Right ventricle myocardium inferior (tissue), 1 donor: ENCODE measurements at places on chromosomes 1 and 21. TPM values are rescaled to one million over a fixed set of nuclear protein-coding genes. Genes with fewer than 3 reads are reported as not detected.

The KRTAP6-2 gene
- not detected for total RNA-seq

The NBPF14 gene
- 6.3 TPM for total RNA-seq

The CLCA1 gene
- not detected for total RNA-seq

The RPS6KC1 gene
- 10.8 TPM for total RNA-seq

The TIAM1 gene
- 3.8 TPM for total RNA-seq

The SPRR2F gene
- not detected for total RNA-seq

The AIRE gene
- not detected for total RNA-seq

The RPS8 gene
- 833 TPM for total RNA-seq

The RHEX gene
- total RNA-seq: 0.81 TPM

The LIN9 gene
- total RNA-seq: 21.8 TPM

The TNFRSF14 gene
- total RNA-seq: 15.7 TPM

The LCE1E gene
- total RNA-seq: not detected

DNA sequence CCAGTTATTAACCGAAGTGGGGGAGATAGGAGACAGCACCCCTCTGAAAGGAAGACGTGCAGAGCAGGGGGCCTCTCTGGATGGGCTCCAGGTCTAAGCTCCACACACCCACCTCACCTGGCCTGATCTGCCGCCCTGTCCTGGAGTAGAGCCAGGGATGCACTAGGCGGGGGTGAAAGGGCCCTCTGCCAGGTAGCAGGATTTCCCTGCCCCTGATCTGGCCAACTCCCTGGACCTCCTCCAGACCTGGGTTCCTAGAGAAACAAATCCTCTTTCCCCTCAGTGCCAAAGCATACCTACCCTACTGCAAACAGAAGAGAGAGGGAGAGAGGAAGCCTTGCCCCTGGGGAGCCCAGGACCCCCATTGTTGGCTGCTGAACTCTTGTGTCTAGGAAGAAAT lies 2.0 kb downstream of the CRABP2 start:
- peak; percentile 16 for DNase-seq

GRCh38 chr21:21063828-21064227 lies 65.6 kb downstream of the NCAM2 start:
- DNase-seq: no peak

- no peak for DNase-seq
Observed at GRCh38 chr1:231856426-231856825, 229.8 kb downstream of the DISC1 start.

- no peak for DNase-seq
Observed at GRCh38 chr1:186813420-186813819, 15.3 kb upstream of the PLA2G4A start.

DNA sequence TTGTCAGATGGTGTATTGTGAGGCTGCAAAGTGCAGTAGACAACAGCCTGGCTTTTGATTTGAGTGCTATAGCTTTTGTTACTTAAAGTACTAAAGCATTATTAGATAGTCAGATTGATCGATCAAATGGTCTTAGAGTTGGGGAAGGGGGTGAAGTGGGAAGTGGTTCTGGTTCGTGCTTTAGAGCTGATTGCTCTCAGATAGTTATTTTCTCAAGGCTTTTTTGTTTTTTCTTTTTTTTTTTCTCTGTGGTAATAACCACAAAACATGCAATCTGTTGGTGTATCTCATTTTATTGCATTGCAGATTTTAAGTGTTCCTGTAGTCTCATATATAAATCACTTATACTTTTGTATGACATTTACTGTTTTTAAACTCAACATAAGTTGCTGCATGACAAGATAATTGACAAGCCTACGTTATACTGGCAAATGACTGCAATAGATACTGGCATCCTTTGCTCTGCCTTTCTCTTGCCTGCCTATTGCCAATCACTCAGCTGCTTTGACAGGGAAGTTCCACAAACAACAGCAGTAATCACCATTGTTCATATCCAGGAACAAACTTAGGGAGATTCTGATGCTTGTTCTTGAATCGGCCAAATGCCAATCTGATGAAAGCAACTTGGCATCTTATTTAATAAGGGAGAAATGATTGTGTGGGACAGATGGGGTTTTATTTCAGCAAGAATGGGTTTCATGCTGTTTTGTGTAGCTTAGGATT lies 125.0 kb upstream of the B3GALT2 start:
- no peak for DNase-seq

DNA sequence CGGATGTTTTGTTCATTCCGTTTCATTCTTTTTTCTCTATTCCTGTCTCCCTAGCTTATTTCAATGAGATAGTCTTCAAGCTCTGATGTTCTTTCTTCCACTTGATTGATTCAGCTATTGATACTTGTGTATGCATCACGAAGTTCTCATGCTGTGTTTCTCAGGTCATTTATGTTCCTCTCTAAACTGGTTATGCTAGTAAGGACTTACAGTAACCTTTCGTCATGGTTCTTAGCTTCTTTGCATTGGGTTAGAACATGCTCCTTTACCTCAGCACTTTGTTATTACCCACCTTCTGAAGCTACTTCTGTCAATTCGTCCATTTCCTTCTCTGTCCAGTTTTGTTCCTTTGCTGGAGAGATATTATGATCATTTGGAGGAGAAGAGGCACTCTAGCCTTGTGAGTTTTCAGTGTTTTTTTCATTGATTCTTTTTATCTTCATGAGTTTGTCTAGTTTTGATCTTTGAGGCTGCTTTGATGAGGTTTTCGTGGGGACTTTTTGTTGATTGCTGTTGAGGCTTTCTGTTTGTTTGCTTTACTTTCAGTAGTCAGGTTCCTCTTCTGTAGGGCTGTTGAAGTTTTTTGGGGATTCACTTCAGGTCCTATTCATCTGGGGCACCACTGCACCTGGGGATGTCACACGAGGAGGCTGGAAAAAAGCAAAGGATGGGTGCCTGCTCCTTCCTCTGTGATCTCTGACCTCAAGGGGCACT lies 496.9 kb upstream of the LRRC7 start:
- no peak for DNase-seq

- DNase-seq: no peak
Observed at GRCh38 chr1:95023399-95024043, 49.2 kb downstream of the ALG14 start.

GRCh38 chr1:59298710-59299346 lies 1.9 kb downstream of the FGGY start:
- DNase-seq: no peak

DNA sequence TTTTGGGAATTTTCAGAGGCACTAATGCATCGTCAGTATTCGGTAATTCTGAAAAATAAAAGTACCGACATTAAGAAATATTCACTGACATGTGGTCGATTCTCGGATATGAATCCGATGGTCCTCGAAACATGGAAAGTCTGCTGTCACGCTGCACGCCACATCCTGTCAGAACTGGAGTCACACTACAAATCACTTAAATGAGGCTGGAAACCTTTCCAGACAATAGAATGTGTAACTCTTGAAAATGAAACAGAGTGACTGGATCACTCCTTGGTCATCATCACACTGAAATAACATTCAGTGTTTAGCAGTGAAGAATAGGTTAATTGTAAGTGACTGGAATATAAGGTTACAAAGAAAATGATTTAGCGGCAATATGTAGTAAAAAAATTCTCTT lies 620.1 kb upstream of the ADAMTS5 start:
- no peak for DNase-seq

- DNase-seq: no peak
Observed at GRCh38 chr1:87129038-87129437, 199.6 kb upstream of the LMO4 start.

GRCh38 chr21:43812139-43812821 lies 22.9 kb downstream of the RRP1 start:
- no peak for DNase-seq

- DNase-seq: no peak
Observed at GRCh38 chr1:89930579-89930978, 64.3 kb upstream of the ZNF326 start.

DNA sequence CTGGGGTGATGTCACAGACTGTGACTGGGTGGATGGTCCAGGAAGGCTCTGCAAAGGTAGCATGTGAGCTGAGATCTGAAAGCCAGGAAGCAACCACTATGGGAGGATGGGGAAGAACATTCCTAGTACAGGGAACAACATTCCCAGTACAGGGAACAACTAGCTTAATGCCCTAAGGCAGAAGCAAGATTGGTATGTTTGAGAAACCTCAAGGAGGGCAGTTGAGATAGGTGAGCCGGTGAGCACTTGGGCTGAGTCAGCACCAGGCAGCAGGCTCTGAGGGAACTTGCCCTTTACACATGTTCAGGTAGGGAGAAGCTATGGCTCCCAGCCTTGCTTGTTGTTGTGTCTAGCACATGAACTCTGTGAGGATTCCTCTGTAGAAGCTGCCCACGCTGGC lies 24.2 kb upstream of the CACNA1E start:
- DNase-seq: no peak

DNA sequence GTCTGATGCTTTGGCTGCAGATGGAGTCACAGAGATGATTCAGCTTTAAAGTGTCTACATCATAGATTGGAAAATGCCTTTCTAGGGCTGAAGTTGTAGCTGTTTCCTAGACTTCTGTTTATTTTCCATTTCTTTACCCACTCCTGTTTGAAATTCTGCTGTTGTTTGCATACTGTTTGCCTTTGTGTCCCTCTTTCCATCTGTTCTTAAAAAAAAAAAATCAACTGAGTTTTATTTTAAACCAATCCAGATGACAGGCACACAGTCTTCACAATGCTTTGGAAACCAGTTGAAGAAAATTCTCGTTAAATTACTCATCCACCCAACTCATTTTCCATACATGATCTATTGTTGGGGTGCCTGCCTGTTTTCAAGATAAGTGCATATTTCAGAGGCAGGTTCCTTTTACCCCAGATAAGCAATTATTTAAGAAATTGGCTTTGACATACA lies 245.9 kb downstream of the DISC1 start:
- DNase-seq: no peak

DNA sequence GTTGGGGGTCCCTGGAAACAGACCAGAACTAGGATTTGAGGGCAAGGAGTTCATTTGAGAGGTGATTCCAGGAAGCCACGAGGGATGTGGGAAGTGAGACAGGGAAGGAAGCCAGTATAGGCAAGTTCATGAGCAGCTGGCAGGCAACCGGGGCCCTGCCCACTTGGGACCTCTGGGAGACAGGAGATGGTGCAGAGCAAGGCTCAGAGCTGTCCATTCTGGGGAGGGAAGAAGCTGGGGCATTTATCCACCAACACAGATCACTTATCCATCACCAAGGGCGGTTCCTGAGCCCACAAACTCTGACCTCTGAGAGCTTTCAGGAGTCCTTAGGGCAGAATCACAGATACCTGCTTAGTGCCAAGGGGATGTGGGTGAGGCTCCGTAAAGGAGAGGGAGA lies 16.8 kb downstream of the EDN2 start:
- DNase-seq: no peak

DNA sequence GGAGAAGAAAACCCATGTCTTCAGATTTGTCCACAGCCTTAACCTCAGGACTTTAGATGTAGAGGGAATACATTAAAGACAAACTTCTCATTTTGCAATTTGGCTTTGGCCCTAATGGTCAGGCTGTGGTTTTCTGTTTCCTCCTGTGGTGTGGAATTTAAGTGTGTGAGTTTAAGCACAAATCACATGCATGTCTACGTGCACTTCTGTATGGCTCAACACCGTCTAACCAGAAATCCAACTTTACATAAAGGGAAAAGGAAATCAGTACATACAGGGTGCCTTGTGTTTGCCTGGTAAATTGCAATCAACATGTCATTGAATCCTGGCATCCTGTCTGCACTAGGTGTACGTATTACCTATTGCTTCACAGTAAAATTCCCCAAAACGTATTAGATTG lies 1.2 kb upstream of the ZNF124 start:
- DNase-seq: no peak

DNA sequence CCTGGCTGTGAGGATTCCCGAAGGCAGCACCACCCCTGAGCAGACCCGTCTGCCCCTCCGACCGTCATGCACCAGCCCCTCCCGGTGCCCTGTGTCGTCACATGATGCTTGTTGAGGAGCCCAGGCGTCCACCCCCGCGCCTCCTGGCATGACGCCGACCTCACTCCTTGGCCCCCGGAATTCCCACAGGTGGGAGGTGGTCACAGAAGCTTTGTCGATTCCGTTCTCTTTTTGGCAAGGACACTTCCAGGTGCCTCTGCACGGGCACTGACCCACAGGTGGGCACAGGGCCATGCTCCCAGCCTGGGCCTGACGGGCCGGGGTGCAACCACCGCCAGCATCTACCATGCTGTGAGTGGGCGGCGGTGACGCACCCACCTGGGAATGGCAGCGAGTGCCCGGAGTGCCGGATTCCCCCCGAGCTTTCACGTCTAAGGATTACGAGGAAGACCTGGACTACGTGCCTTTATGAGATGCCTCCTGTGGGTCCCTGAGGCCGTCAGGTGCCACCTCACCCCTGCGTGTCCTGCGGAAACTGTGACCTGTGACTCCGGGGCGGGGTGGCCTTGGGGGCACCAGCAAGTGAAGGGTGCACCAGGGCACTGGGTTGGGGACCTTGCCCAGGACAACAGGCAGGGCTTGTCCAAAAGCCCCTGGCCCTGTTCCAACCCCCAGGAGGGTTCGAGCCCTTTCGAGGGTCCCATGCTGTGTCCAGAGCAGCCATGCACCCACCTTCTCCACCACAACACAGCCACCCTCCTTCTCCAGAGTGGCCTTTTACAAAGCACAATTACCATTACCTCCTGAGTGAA lies 31.4 kb upstream of the COL6A1 start:
- DNase-seq: peak; percentile 70

GRCh38 chr1:220431554-220432239 lies 96.2 kb upstream of the MARK1 start:
- DNase-seq: no peak

GRCh38 chr21:42469272-42469671 lies 26.8 kb downstream of the RSPH1 start:
- no peak for DNase-seq
